ENCODE measurements at places on chromosomes 5 and 9. TPM values are rescaled to one million over a fixed set of nuclear protein-coding genes. Genes with fewer than 3 reads are reported as not detected.
A peak's percentile ranks its signal among the peaks of the same experiment; 100 is the strongest.

DNA sequence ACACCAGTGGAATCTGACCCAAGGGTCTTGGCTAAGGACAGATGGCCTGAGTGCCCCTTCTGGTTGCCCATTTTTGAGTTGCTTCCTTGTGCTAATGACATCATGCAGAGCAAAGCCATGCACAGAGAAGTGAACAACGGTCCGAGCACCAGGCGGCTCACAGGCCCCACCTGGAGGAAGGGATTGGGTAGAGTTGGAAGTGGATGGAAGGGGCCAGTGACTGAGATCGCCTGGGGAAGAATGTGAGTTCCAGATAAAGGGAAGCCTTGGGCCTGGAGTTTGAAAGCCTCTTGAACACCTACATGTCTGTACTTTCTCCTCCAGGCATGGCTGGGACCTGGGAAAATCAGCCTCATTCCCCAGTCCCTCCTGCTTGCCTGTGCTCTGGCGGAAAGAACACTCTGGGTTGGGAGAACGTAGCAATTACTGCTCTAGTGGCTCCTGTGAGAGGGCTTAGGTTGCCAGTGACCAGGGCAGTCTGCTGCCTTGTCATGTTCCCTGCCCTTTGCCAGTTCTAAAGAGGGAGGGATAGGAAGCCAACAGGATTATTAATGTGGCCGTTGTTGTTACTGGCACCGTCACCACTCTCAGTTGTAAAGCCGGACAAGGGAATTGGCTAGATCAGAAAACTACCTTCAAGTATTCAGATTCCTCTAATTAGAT is 62.5 kb upstream of the PTPN3 start:
- no peak for DNase-seq
- no peaks in the 10 kb centered on the region for H3K27me3 ChIP-seq
- H3K36me3 ChIP-seq: no peaks in the 10 kb centered on the region
- H3K4me3 ChIP-seq: no peak overlapping the region

GRCh38 chr5:35745660-35746059 is 111.0 kb upstream of the IL7R start:
- H3K4me1 ChIP-seq: no peaks in the 10 kb centered on the region
- no peak overlapping the region for H3K4me3 ChIP-seq
- no peak for DNase-seq
- no peaks in the 10 kb centered on the region for H3K27me3 ChIP-seq
- no peaks in the 10 kb centered on the region for H3K36me3 ChIP-seq

GRCh38 chr5:140351609-140352334 is 5.4 kb upstream of the HBEGF start:
- no peaks in the 10 kb centered on the region for H3K27me3 ChIP-seq
- H3K36me3 ChIP-seq: no peaks in the 10 kb centered on the region

GRCh38 chr5:14598225-14598624 is 16.6 kb downstream of the OTULINL start:
- H3K4me1 ChIP-seq: no peaks in the 10 kb centered on the region
- no peaks in the 10 kb centered on the region for H3K36me3 ChIP-seq
- no peak for DNase-seq
- no peak overlapping the region for H3K27ac ChIP-seq
- H3K4me3 ChIP-seq: no peak overlapping the region

DNA sequence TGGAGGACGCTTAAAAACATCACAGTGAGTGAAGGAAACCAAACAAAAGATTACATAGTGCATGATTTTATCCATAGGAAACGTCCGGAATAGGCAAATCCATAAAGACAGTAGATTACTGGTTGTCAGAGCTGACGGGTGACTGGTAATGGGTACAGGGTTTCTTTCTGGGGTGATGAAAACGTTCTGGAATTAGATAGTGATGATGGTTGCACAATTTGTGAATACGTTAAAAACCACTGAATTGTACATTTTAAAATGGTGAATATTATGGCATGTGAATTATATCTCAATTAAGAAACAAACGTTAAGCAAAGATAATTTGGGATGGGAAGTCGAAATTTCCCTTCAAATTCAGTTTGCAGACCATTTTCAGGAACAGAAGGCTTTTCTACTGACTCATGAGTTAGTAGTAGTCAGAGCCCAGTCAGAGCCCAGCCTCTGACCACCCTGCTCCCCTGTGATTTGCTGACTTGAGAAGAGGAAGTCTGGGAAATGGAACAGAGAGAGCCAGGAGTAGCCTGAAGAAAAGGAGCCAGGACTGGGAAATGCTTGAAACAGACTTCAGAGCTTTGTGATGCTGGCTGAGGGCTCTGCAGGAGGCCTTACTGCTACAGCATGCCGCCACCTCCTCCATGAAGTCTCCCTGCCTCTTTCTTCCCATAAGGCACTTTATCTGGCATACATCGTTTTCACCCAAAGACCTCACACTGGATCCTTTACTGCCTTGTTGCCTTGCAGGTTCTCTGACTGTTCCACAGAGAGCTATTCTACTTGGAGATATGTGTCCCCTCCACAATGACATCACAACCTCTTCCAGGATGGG is 46.4 kb upstream of the CTNNA1 start:
- H3K4me3 ChIP-seq: no peak overlapping the region
- DNase-seq: peak; percentile 40
- H3K27me3 ChIP-seq: no peaks in the 10 kb centered on the region
- H3K36me3 ChIP-seq: no peaks in the 10 kb centered on the region

DNA sequence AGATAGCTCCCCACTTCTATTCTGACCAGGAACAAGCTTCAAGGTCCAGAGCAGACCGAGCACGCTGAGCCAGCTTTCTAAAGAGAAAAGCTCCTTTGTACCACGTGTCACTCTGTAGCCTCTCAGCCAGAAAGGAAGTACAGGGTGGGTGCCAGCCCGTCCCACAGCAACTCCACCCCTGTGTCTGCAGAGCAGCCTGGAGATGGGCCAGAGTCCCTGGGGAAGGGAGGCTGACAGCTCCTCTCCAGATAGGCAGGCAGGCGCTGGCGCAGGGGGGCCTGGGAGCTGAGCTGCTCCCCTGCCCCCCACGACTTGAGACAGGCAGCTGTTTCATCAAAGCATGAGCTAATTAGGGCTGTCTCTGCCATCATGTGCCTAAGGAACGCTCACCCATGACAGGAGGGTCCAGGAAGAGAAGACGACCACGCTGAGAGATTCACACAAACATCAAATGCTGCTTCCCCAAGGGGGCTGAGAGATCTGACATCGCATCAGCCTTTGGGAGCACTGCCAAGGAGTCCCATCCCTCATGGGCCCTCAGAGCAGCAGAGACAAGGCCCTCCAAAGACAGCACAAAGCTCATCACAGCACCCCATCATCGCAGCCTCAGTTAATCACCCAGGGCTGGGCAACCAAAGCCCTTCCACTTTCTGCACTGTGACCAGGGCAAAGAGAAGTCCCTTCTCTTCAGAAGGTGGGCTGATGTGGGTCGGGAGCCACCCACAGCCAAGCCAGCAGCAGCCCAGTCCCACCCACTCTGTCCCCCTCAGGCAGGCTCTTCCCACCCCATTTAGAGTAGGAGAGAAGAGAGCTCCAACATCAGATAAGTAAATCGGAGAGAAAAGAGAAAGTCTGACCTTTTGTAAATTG is 78.5 kb upstream of the LRRTM2 start:
- no peaks in the 10 kb centered on the region for H3K36me3 ChIP-seq
- no peak overlapping the region for H3K4me3 ChIP-seq
- peak overlapping the region; percentile 77 for H3K27ac ChIP-seq

DNA sequence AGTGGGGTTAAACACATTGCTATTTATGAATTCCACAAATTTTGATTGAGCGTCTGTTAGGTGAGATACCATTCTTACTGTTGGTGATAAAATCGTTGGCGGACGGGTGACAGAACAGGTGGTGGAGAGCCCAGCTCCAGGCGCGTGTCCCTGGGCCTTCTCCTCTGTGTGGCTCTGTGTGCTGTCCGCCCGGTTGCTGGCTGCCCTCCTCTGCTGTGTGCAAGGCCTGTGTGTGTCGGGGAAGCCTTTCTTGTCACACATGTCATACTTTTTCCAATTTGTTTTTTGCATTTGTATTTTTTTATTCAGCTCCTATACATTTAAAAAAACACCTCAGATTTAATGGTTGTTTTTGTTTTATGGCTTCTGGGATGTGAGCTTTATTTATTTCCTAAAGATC is 33.9 kb downstream of the TENT4A start:
- no peak for DNase-seq
- H3K4me3 ChIP-seq: no peak overlapping the region
- H3K4me1 ChIP-seq: peaks cover 8% of the 10 kb centered on the region
- H3K27me3 ChIP-seq: no peaks in the 10 kb centered on the region

DNA sequence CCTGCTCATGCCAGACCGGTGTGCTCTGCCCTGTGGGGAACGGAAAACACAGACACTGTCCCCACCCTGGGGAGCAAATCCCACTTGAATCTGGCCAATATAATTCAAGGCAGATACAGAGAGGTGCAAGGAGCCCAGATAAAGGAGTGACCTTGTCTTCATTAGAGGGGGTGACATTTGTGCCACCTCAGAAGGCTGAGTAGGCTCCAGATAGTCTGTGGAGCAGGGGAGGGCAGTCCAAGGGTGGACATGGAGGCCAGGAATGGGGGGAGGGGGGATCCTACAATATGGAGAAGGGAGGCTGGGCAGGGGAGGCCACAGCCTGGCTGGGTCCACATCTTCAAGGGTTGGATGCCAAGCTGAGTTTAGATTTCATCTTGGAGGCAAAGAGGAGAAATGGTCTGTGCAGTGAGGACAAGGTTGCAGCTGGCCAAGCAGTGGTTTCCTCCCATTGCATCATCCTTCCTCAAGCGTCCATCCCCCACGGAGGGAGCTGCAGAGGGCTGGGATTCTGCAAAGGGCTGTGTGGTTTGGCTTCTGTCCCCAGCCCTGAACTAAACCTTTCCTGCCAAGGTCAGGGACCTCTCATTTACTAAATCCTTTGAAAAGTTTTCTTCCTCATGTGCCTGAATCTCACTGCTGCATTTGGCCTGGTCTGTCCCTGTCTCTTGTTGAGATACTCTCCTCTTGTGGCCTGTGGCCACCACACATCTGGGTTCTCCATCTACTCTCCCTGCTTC is 60.1 kb downstream of the GALNT12 start:
- no peaks in the 10 kb centered on the region for H3K36me3 ChIP-seq
- peak overlapping the region; percentile 81 for H3K27ac ChIP-seq
- H3K27me3 ChIP-seq: no peaks in the 10 kb centered on the region
- DNase-seq: peak; percentile 86
- H3K4me3 ChIP-seq: no peak overlapping the region

GRCh38 chr5:10661401-10661800 is 97.5 kb downstream of the ANKRD33B start:
- no peak overlapping the region for H3K27ac ChIP-seq
- no peaks in the 10 kb centered on the region for H3K36me3 ChIP-seq
- H3K4me3 ChIP-seq: no peak overlapping the region
- peaks cover 9% of the 10 kb centered on the region for H3K4me1 ChIP-seq
- no peaks in the 10 kb centered on the region for H3K27me3 ChIP-seq

DNA sequence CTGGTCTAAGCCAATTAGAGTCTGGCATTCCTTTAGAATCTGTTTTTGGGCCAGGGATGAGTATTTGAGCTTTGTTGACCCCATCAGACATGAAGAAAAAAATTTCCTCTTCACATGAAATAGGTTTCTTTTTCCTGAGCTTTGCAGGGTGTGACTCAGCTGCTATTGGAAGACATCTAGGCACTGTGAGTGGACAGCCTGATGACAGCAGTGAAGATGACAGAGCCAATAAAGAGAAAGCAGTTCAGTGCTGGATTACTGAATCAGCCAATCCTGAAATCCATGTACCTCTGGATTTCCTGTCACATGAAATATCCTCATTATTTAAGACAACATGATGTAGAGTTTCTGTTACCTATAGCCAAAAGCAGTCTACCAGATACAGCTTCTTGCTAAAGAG is 51.3 kb upstream of the GRIA1 start:
- no peak overlapping the region for H3K27ac ChIP-seq
- no peak overlapping the region for H3K4me3 ChIP-seq
- no peak for DNase-seq
- H3K4me1 ChIP-seq: no peaks in the 10 kb centered on the region
- no peaks in the 10 kb centered on the region for H3K27me3 ChIP-seq

- H3K36me3 ChIP-seq: no peaks in the 10 kb centered on the region
- no peak overlapping the region for H3K27ac ChIP-seq
- no peaks in the 10 kb centered on the region for H3K4me1 ChIP-seq
- DNase-seq: no peak
These were observed 63.8 kb upstream of the RARS1 start for GRCh38 chr5:168422431-168422830.

DNA sequence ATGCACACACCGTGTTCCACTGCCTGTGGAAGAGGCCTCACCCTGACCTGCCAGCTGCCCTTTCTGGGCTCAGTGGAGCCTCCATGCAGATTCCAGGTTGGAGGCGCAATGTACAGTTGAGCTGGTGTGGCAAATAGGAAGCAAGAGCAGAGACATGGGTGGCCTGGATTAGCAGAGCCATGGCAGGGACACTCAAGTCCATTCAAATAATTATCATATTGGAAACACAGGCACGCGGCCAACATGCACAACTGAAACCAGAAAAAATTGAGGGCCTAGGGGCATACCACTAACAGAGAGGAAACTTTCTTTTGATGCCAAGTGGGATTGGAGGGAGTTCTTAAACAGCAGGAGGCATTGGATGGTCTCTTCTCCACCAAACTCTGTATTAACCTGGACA is 35.8 kb downstream of the OTULINL start:
- H3K4me1 ChIP-seq: no peaks in the 10 kb centered on the region
- H3K36me3 ChIP-seq: no peaks in the 10 kb centered on the region
- no peak overlapping the region for H3K4me3 ChIP-seq
- no peaks in the 10 kb centered on the region for H3K27me3 ChIP-seq
- no peak for DNase-seq
- H3K27ac ChIP-seq: no peak overlapping the region

DNA sequence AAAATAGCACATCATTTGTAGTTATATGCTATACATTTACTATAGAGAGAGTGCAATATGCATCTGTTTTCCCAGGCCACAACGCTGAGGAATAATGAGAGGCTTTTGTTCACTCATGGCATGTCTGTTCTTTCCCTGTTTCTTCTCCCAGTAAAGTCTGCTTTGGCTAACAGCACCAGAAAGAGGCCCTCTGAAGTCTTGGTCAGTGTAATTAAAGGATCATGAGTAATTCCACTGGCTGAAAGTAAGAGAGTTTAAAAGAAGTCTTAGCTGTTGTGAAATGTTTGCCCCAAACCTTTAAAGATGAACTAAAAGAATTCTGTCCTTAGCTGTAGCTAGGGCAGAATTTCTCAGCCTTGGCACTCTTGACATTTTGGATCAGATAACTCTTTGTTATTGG is 228.8 kb downstream of the TLE4 start:
- H3K27me3 ChIP-seq: no peaks in the 10 kb centered on the region
- H3K4me1 ChIP-seq: peaks cover 17% of the 10 kb centered on the region
- no peak for DNase-seq
- H3K27ac ChIP-seq: no peak overlapping the region
- no peak overlapping the region for H3K4me3 ChIP-seq
- no peaks in the 10 kb centered on the region for H3K36me3 ChIP-seq

DNA sequence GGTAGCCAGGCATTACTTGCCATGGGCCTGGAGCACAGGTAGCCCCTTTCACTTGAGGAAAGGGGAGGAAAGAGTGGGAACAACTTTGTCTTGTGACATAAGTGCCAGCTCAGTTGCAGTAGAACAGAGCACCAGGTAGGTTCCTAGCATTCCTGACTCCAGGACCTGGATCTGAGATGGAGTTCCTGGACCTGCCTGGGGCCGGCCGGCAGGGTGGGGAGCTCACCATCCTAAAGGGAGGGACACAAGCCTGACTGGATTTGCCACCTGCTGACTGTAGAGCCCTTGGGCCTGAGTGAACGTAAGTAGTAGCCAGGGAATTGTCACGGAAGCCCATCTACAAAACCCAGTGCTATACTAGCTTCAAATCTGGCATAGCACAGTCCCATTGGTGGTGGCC is 653.3 kb upstream of the CDH6 start:
- no peaks in the 10 kb centered on the region for H3K36me3 ChIP-seq
- no peak for DNase-seq
- no peak overlapping the region for H3K4me3 ChIP-seq

- no peaks in the 10 kb centered on the region for H3K4me1 ChIP-seq
- H3K27me3 ChIP-seq: no peaks in the 10 kb centered on the region
- no peak for DNase-seq
- H3K4me3 ChIP-seq: no peak overlapping the region
These were observed 58.7 kb downstream of the FAT2 start for GRCh38 chr5:151532416-151532815.

SHOC1 gene
- total RNA-seq: not detected

IL4 gene
- not detected for total RNA-seq

TPM2 gene
- 621 TPM for total RNA-seq
